Activated CD4-positive, alpha-beta T cell treated with anti-CD3 and anti-CD28 coated beads for 4 hours (primary cell): ENCODE measurements at places on chromosomes 4 and X.

DNA sequence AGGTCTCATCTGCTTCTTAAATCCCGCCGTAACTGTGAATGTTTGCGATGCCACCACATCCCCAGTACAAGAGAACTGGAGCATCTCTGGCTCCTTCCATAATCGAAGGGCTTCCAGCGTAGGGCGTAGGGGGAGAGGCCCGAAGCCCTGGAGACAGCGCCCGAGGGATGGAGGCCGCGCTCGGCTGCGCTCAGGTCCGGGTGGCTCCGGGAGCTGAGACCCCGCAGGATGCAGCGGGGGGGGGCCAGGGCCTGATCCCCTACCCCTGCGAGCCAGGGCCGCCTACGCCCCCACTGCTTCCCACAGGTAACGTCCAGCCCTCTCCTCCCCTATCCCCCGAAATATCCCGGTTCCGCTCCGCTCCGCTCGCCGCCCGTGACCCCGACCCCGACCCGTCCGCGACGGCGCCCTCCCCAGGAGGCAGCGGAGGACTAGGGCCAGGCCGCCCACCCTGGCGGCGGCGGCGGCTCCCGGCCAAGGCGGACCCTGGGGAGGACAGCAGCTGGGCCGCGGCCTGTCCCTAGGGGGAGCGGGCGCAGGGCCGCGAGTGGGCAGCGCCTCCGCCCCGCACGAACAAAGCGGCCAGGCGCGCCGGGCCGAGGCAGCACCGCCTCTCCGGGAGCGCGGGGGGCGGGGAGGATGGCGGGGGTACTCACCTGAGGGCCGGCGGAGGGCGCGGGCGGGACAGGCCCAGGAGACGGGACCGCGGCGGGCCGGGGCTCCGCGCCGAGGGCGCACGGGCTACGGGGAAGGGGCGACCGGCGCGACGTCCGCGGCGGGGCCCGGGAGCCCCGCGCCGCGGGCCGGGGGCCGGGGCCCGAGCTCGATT lies 723 bp downstream of the WDFY3 start:
- DNase-seq = no peak

- no peak for DNase-seq
Observed at GRCh38 chr4:2432991-2433530, 14.3 kb downstream of the CFAP99 start.

GRCh38 chrX:72373136-72373535 lies 67.4 kb upstream of the CITED1 start:
- no peak for DNase-seq

- DNase-seq = no peak
Observed at GRCh38 chr4:164440199-164440598, 313.7 kb upstream of the SMIM31 start.

DNA sequence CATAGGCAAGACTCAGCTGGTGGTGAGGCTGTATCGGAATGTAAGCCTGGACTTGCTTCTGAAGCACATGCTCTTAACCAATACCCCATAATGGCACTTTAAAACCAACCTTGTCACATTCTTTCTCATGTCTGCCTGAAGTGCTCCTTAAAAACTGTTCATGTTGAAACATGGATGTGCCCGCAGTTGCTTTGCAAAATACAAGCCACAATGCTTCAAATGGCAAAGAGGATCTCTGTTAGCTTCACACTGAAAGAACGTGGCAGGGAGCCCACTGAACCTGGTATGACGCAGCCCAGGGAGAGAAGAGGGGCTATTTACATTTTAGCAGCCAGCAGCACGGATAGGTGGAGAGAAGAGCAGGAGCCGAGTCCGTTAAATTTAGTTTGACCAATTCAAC lies 29.3 kb downstream of the SOD3 start:
- DNase-seq = no peak

DNA sequence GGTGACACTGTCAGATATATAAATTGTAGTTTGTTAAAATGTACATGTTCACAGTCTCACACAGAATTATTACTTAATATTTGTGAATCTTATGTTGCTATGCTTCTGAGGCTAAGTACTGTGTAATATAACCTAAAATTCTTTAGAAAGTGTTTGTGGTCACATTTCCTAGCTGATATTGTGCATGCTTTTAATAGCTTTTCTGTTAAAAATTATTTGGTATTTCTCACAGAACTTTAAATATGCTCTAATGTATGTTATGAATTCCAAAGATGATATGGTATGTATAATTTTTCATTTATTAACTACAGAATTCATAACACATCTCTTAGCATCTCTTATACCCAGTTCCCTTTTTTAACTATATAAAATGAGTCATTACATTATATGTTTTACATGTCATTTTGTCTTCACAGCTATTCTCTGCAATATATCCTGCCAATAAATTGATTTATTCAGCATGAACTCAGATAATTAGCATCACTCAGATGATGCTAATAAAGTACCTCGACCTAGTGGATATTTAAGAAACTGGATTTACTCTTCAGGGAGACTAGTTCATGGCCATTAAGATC lies 9.3 kb downstream of the PTPN13 start:
- no peak for DNase-seq

GRCh38 chrX:127243654-127244053 lies 424.1 kb downstream of the PRR32 start:
- DNase-seq = no peak

GRCh38 chrX:47030339-47030738 lies 47.9 kb upstream of the RGN start:
- no peak for DNase-seq

- DNase-seq = no peak
Observed at GRCh38 chr4:167826281-167826680, 266.1 kb upstream of the ANXA10 start.
